ENCODE measurements at places on chromosomes 3 and 15.

- peak; percentile 50 for DNase-seq
These were observed 615 bp downstream of the VPS18 start for GRCh38 chr15:40894681-40895448.

- no peak for DNase-seq
These were observed 231.4 kb upstream of the UMPS start for GRCh38 chr3:124498891-124499290.

GRCh38 chr3:45180051-45180450, 33.9 kb upstream of the CDCP1 start:
- no peak for DNase-seq

- no peak for DNase-seq
These were observed 36.4 kb downstream of the WWTR1 start for GRCh38 chr3:149621218-149622005.

GRCh38 chr3:38163117-38163840, 2.1 kb upstream of the OXSR1 start:
- DNase-seq = peak; percentile 28

DNA sequence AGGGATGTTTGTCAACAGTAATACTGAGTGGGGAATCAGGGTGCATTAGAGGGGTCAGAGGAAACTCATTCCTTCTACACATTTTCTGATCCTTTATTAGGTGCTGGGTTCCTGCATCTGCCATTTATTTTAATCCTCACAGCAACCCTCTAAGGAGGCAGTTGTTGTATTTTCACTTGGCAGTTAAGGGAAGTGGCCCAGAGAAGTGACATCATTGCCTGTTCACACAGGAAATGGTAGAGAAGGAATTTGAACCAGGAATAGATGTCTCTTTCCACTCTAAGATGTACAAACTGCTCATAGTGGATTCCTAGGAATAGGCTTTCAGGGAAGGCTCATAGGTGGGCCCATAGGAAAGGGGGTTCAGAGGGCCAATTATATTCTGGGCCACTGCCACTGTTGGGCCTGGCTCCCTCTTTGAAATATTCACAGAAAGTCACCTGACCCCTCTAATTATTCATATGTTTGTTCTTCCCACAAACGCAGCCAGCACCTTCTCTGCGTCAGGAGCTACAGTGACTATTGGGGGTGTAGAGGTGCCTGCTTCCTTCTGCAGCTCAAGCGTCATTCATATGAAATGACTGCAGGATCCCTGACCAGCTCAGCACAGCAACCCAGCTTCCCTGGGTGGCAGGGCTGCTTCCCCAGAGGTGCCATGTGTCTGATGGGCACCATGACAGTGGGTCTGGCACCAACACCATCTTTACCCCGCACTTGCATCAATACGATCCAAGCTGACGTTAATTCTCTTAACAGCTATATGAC, 163.9 kb upstream of the SMAD3 start:
- peak; percentile 44 for DNase-seq

GRCh38 chr3:113769551-113769950, 22.7 kb downstream of the ATP6V1A start:
- DNase-seq = no peak

DNA sequence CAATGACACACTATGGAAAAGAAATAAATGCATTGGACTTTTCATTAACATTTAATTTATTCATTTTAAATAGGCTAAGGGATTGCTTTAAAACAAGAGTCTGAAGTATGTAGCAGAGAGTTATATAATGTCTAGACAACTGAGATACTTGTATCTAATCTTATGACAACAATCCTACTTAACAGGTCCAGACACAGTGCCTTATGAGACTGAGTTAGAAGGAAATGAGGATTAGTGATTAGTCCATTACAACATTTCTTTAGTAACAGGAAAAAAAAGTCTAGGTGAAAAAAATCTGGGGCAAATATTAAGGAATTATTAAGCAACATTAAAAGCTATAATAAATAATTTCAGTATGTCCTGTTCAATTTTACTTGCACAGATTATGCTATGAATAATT, 140.6 kb downstream of the MEIS2 start:
- DNase-seq = no peak

DNA sequence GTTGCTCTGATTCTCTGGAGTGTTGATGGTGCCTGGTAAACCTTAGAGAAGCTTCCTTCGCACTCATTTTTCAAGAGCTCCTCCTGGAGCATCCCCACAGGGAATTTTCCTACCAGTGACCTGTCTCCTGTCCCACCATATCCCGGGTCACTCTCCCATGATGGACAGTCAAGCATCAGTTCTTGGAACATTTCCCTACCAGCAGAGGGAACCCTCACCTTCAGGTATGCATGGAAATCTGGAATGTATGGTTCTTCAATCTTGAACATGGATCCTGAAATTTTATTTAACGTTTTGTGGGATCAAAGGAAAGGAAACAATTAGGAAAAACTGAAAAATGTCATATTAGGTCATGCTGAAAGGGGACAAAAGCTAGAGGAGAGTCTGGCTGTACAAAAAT, 153.8 kb downstream of the SPATA16 start:
- peak; percentile 15 for DNase-seq

GRCh38 chr15:58551084-58551763, 119.4 kb downstream of the LIPC start:
- DNase-seq = no peak

DNA sequence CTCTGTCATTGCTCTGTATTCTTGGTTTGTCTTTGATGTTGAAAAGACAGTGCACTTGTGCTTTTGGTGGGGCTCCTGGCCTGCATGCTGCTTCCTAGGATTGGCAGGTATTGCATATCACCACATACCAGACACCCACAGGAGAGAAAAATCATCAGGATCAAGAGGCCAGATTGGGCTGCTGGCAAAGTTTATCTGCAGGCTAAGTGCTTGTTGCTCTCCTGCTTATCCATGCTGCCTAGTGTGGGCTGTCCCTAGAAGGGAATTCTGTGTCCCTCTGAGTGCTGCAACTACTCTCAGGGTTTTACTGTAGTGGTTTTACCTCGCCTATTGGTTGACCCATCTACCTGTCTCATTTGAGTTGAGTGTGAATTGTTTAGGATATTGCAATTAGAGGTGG, 833 bp upstream of the SLC22A13 start:
- no peak for DNase-seq

DNA sequence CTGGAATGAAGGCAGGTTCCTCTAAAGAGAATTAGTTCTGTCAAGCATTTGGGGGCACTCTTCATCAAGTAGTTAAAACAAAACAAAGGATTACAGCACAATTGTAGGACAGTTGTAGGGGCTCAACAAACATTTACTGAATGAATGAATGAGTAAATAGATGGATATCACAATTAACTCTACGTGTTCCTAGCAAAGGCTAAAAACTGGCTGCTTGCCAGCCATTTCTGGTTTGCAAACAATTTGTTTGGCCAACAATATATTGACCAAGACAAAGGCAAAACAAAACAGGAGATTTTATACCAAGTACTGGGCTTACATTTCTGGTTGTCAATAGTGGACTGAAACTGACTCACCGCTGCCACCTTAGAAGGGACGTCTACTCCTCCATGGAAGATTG, 116.8 kb downstream of the ZNF280D start:
- DNase-seq = no peak
